Thoracic aorta (tissue), 2 donors: ENCODE measurements at places on chromosomes 12 and 14.

GRCh38 chr14:96261053-96261452, 5.0 kb downstream of the BDKRB1 start:
- no peak for DNase-seq

DNA sequence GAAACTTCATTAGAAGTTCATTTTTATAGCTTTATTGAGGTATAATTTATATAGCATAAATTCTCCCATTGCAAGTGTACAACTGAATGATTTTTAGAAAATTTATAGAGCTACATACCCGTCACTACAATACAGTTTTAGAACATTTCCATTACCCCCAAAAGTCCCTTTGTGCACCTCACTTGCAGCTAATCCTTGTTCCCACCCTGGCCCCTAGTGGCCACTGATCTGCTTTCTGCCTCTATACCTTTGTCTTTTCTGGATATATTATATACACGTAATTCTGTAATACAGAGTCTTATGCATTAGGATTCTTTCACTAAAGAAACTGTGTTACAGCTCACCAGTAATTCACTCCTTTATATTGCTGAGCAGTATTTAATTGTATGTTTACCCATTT, 145.1 kb upstream of the DIO2 start:
- no peak for DNase-seq

- DNase-seq: no peak
Observed at GRCh38 chr14:105093038-105093430, 27.8 kb upstream of the GPR132 start.

DNA sequence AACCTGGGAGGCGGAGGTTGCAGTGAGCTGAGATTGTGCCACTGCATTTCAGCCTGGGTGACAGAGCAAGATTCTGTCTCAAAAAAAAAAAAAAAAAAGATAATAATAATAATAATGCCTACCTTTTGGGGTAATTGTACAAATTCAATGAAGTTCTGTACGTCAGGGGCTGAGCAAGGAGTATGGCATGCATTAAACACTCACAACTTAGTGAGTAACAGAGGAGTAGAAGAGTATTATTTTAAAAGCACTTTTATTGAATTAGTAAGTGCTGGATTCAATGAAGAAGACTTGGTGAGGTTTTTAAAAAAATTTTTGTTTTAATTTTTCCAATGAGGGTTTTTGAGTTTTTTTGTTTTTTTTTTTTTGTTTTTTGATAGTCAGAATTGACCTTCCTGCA, 783.6 kb upstream of the TBX3 start:
- DNase-seq: no peak

GRCh38 chr14:54193871-54194270, 202.9 kb upstream of the CDKN3 start:
- no peak for DNase-seq

DNA sequence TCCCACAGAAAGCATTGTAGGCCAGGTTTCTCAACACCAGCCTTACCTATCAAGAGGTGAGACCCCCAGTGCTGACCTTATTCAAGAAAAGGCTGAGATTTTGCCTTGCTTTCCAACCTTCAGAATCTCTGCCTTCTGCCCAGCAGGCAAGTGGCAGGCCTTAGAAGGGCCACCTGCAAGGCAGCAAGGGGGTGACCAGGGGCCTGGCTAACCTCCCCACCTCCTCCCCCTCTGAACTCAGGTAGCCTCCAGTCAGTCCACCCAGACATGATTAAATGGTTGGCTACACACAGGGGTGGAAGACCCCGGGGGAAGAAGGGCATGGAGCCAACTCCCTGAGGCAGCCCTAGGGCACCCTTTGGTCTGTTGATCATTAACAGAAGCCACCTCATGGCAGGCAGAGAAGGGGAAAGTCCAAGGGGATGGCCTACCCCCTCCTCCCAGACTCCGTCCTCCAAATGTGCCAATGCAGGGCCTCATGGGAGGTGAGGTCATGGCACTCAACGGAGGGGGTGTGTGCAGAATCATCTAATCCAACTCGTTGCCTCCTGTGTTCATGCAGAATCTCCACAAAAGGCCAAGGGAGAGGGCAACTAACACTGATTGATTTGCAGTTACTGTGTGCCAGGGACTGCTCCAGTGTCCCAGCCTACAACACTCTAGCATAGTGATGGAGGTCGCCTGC, 8.5 kb downstream of the ZFP36L1 start:
- DNase-seq: no peak

DNA sequence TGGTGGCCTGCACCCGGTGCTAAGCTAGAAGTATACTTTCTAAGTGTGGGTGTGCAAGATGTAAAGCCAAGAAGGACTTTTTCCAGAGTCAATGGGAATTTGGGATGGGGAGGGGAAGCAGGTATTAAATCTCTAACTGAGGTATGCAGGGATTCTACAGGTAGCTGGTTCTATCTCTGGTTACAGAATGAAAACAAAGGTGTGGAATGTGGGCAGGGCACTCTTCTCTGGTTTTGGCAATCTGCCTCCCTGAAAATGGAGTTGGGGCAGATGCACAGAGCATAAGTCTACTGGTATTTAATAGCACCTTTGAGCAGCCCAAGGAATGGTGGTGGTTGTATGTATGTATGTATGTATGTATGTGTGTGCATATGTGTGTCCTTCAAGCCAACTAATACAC, 66.7 kb upstream of the PPP1R12A start:
- DNase-seq: no peak

DNA sequence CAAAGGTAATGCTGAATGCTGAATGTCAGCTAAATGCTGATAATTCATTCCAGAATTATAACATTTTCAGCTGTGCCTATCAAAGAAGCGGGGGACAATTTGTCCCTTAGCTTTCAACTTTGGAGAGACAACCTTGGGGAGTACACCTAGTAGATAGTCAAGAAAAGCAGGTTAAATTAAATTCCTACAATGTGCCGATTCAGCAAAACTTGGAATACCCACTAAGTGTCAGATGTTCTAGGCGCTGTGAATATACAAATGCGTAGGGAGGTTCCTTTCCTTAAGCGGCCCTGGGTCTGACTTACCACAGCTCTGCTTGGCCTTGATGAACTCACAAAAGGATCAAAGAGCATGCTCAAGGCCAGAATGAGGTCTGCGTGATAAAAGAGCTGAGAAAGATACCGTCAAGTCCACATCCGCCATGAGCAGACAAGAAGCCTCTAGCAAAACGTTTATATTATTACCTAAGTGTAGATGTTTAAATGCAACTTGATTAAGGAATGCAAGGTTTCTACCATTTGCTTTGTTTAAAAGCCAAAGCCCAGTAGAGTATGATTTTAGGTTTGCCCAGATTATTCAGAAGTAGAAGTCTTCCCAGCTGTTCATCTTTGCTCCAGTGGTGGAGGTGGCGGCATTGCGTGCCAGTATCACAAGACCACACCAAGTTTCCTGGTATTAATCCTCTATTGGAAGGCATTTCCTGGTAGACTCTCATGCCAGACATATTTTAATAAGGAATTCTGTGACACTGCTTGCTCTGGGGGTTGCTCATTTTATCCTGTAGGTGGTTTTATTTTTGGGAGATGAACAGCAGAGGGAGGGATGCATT, 368.6 kb downstream of the DPF3 start:
- no peak for DNase-seq

- no peak for DNase-seq
Observed at GRCh38 chr14:101780887-101781239, 19.4 kb downstream of the PPP2R5C start.

DNA sequence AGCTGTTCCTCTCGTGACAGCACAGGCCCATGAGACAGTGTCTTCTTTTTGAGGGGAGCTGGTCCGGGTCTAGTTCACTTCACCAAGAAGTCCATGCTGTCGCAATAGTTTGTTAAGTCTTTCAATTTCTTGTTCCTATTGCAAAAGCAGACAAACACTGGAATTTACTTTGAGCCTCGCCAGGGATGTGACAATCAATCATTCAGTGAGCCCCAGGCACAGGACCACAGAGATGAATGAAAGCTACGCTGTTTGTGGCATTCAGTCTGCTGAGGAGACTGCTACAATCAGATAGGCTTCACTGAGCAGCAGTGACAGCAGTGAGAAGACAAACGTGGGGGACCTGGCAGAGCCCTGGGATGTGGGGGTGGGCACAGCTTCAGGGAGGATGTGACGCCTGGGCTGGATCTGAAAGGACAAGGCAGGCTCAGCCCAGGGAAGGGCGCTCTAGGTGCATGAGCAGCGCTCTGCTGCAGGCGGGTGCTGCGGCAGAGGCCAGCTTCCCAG, 35.5 kb downstream of the TCTN1 start:
- no peak for DNase-seq

- no peak for DNase-seq
Observed at GRCh38 chr12:79834712-79835376, 100.1 kb downstream of the PPP1R12A start.

GRCh38 chr14:72532686-72533454, 361.0 kb downstream of the DPF3 start:
- no peak for DNase-seq

DNA sequence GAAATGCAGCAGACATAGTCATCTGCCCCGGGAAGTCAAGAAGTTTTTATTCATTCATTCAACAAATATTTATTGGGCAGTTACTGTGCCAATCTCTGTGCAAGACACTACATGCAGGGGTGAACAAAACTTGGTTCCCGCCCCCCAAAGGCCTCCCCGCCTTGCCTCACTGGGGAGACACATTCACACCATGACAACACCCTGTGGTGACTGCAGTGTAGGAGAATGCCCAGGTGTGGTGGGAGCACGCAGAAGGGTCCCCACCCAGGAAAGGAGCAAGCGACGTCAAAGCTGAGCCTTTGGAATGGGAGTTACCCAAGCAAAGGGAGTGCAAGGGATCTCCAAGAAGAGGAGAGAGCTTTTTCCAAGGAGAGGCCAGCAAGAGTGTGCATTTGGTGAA, 1.6 kb upstream of the AQP6 start:
- DNase-seq: no peak

DNA sequence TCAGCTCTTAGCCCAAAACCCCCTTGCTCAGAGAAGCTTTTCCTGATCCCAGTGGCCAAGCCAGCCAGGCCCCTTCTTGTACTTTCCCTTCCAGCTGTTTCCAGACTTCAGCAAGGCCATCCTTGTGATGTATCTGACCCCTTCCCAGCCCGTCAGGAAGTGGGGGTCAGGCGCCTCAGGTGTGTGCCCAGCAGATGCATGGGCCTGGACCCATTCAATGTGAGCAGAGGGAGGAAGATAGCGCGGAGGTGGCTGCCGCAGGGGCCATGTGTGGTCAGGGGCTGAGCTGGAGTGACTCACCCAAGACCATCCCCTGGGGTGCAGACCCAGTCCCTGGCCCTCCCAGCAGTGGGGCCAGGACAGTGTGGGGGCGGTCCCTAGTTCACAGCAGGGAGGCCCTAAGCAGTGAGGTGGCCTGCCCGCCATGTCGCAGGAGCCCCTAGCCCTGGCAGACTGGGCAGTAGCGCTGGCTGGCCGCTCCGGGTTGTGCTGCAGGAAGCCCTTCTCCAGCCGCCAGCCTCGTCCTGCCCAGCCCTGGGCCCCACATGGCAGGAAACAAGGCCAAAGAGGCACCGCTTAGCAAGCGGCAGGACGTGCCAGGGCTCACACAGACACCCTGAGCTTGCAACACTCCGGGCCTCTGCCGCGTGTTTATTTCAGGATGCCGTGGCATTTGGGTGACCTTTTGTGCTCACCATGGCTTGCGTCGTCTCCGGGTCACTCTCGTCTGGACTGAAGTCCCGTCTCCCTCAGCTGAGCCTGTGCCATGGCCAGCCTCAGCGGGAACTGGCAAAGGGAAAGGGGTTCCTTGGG, 12.0 kb downstream of the ADSS1 start:
- DNase-seq: peak; percentile 71

DNA sequence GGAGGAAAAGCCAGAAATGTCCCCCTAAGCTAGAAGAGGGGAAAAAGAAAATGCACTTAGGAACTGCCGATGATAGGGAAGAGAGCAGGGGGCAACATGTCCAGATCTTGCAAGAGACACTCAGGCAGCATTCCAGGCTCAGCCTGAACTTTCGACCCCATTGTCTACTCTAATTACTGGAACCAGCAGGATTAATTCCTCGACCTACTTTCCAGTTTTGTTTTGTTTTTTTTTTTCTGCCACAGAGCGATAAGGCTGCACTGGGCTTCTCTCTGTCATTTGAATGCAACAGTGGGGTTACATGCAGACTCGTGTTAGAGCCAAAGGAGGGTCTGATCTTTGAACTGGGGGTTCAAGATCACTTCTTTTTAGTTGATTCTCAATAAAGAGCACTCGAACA, 68.7 kb upstream of the MED13L start:
- DNase-seq: no peak

DNA sequence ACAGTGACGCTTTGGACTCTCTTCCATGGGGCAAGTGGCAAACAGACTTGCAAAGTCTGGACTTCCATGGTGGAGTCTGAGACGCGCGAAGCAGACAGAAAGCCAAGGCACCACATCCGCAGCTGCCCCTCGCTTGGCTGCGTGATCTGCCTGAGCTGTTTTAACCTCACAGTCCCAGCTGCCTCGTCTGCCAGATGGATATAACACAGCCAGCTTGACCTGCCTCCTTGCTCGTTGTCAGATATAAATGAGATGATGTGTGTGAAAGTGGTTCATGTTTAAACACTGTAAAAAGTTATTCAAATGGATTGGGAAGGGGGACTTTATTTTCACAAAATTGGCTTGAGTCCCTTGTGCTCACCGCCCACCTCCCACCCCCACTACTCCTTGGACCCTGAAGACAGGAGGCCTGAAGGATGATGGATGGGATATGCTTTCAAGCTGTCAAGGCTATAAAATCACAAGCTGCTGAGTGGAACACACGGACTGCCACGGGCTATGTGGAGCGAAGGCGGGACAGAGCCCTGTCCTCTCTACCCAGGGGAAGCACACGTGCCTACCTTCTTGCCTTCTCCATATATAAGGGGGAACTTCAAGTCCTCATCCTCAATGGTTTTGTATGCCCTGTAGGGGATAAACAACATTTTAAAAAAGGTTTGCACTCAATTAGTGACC, 226.9 kb downstream of the MON2 start:
- DNase-seq: no peak

- DNase-seq: no peak
Observed at GRCh38 chr12:77772676-77773298, 57.9 kb upstream of the NAV3 start.

GRCh38 chr12:115964214-115964613, 313.3 kb downstream of the MED13L start:
- no peak for DNase-seq

DNA sequence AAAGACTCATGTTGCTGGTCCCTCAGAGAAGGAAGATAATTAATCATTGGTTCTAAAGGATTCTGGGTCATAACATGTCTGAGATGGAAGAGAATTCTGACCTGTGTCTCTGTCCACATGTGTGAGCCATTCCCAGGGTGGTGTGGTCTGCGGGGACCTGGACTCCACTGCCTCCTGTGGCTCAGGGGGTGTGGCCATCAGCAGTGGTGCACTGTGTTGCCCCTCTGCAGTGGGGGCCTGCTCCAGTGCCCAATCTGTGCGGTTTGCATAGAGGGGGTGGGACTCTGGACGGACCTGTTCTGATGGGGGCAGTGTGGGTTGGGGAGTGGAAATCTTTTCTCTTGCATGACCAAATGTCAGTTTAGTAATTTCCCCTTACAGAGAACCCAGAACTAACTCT, 13.5 kb downstream of the KRT85 start:
- no peak for DNase-seq

DNA sequence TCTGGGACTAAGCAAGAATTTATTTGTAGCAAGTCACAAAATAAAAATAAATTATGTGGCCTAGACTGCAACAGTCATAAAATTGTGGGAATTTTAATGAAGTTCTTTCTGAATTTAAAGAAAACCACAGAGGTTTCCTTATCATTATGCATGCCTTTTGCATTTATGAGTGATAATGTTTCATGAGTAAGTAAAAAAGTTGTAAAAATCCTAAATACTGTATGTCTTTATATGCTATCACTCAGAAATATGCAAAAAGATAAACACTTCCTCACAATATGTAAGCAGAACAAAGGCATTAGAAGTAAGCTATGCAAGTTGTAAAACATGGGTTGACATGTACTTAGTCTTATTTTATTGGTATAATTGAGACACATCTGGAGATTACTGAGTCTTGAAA, 239.4 kb upstream of the PDE3A start:
- DNase-seq: no peak
